ENCODE measurements at places on chromosomes 12 and 14. TPM values are rescaled to one million over a fixed set of nuclear protein-coding genes. Genes with fewer than 3 reads are reported as not detected.
A peak's percentile ranks its signal among the peaks of the same experiment; 100 is the strongest.

Gene IKZF4
- 2.0 TPM for polyA plus RNA-seq

GRCh38 chr14:91417120-91417982, at the start of gene CCDC88C:
Gene CCDC88C (minus strand): TSS chr14:91417820. CDS start chr14:91417690, 130 bp downstream.
- H3K4me1 ChIP-seq: no peaks in the 10 kb centered on the region
- H3K27me3 ChIP-seq: peaks cover 15% of the 10 kb centered on the region
- DNase-seq: peak; percentile 93
- H3K27ac ChIP-seq: peak within 1 kb of the TSS; percentile 47

Gene LTBR
- polyA plus RNA-seq: 0.10 TPM

- H3K4me1 ChIP-seq: peaks cover 11% of the 10 kb centered on the region
- peak overlapping the region; percentile 95 for H3K4me3 ChIP-seq
- H3K27me3 ChIP-seq: no peaks in the 10 kb centered on the region
- no peaks in the 10 kb centered on the region for H3K36me3 ChIP-seq
These were observed 722 bp downstream of the TMED8 start for GRCh38 chr14:77375973-77376770.

DNA sequence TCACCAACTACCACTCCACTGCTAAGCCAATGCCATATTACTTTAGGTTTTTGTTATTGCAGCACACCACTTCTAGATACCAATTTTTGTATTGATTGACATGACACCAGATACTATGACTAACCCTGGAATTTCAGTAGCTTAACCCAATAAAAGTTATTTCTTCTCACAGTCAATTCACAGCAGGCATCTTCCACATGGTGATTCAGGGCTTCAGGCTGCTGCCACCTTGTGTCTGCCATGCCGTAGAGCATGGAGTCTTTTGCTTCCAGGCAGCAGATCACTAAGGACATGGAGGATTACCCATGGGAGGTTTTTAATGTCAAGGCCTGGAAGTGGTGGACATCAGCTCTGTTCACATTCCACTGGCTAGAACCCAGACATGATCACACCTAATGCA, 56.4 kb upstream of the LTA4H start:
- H3K4me3 ChIP-seq: no peak overlapping the region
- DNase-seq: no peak
- H3K27ac ChIP-seq: no peak overlapping the region
- H3K4me1 ChIP-seq: peaks cover 3% of the 10 kb centered on the region
- no peaks in the 10 kb centered on the region for H3K27me3 ChIP-seq
- H3K36me3 ChIP-seq: no peaks in the 10 kb centered on the region

DNA sequence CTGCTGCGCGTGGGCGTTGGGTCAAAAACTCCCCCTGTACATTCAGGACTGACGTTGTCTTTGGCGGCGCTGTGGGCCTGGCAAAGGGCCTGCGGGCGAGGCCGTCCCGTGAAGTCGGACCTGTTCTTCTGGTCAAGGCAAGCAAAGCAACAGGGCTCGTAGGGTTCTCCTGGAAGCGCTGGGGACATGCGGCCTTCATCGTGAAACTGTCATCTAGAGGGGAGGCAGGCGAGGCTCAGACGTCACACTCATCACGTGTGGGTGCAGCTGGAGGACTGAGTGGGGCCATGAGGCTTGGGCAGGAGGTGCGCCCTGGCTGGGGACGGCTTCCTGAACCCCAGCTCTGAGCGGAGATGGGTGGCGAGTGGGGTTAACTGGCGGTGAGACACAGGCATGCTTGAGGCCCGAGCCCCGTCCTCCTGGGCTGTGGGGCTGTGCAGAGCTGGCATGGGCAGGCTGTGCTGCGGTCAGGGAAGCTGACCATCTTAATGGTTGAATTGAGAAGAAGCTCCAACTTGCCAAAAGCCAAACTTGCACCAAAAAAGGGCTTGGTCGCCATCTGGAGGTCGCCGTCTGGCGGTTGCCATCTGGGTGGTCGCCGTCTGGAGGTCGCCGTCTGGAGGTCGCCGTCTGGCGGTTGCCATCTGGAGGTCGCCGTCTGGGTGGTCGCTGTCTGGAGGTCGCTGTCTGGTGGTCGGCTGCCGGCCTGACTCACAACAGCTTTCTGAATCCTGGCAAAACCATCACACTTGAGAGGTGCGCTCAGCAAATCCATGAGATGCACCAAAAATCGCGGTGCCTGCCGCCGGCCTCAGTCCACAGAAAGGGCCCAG, 66.2 kb downstream of the NOC4L start:
- no peak overlapping the region for H3K4me3 ChIP-seq
- H3K4me1 ChIP-seq: no peaks in the 10 kb centered on the region
- no peak for DNase-seq
- H3K27ac ChIP-seq: no peak overlapping the region
- H3K36me3 ChIP-seq: no peaks in the 10 kb centered on the region

Gene IRAK3
- polyA plus RNA-seq: not detected

Gene ARL6IP4
- 321 TPM for polyA plus RNA-seq

DNA sequence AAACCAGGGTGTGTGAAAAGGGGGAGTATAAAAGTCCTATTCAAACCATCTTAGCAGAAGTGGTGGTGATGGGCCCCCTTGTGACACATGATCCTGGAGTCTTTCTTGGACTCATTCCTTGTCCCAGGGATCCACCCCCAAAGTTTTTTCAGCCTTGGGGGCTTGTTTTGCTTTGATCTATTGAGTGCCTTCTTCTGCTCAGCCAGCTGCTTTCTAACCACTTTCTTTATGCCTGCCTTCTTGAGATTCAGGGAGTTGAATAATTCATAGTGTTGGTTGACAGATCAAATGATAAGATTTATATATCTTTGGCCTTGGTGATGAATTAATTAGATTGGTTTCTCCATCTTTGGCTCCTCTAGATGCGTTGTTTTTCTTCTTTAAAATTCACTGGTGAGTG, 926.7 kb downstream of the DIO2 start:
- H3K4me3 ChIP-seq: no peak overlapping the region
- no peaks in the 10 kb centered on the region for H3K27me3 ChIP-seq
- no peaks in the 10 kb centered on the region for H3K4me1 ChIP-seq
- H3K27ac ChIP-seq: no peak overlapping the region
- DNase-seq: no peak
- no peaks in the 10 kb centered on the region for H3K36me3 ChIP-seq

Gene CPSF2
- 11.7 TPM for polyA plus RNA-seq

- no peak overlapping the region for H3K4me3 ChIP-seq
- no peak overlapping the region for H3K27ac ChIP-seq
- H3K27me3 ChIP-seq: no peaks in the 10 kb centered on the region
- H3K36me3 ChIP-seq: no peaks in the 10 kb centered on the region
- DNase-seq: no peak
- no peaks in the 10 kb centered on the region for H3K4me1 ChIP-seq
These were observed 152.4 kb upstream of the ATP2B1 start for GRCh38 chr12:89861086-89861485.

- DNase-seq: no peak
- H3K27ac ChIP-seq: no peak overlapping the region
- H3K4me3 ChIP-seq: no peak overlapping the region
- peaks cover 23% of the 10 kb centered on the region for H3K27me3 ChIP-seq
- H3K36me3 ChIP-seq: no peaks in the 10 kb centered on the region
These were observed 42.7 kb upstream of the GPR132 start for GRCh38 chr14:105107781-105108515.

DNA sequence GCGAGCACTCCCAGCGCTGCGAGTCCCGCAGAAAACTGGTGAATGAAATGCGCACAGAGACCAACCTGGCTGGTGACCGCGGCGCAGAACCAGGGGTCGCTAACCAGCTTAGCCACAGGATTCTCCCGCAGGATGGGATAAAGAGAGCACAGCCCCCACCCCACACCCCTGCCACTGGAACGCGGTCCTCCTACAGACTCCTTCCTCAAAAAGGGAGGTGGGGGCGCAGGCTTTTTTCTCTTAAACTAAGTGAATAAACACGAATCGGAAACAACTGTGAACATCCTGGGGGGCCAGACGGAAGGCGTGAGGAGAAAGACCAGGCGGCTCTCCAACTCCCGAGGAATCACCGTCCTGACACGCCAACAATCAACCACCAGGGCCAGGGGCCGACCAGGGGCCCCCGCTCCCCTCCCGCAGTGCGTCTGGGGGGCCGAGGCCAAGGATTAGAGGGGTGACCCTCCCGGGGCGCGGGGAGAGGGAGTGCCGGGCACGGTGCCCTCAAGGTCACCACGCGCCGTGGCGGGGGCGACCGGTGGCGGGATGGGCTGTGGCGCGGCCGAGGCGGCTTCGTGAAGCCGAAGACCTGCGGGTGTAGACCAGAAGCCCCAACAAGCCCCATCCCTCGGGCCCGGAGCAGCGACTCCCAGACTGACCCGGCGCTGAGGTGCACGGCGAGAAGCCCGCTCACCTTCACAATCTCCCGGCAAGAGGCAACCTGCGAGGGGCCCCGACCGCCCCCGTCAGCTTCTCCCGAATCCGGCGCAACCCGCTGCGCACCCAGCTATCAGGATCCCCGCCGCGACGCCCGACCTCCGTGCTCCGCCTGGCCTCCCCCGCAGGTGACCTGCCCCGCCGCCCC, 704 bp downstream of the ATP2B1 start:
- peak; percentile 60 for DNase-seq
- H3K36me3 ChIP-seq: no peaks in the 10 kb centered on the region
- H3K4me1 ChIP-seq: peaks cover 2% of the 10 kb centered on the region
- peak overlapping the region; percentile 94 for H3K4me3 ChIP-seq

Gene SLC6A12
- polyA plus RNA-seq: 0.02 TPM

GRCh38 chr12:109723311-109723881, 9.8 kb downstream of the FAM222A start:
- H3K27ac ChIP-seq: peak overlapping the region; percentile 92
- no peaks in the 10 kb centered on the region for H3K36me3 ChIP-seq
- peaks cover 99% of the 10 kb centered on the region for H3K4me1 ChIP-seq
- peak; percentile 75 for DNase-seq
- no peaks in the 10 kb centered on the region for H3K27me3 ChIP-seq

Gene SRRM4
- 0.05 TPM for polyA plus RNA-seq

- peaks cover 42% of the 10 kb centered on the region for H3K36me3 ChIP-seq
These were observed 7.6 kb downstream of the BDKRB1 start for GRCh38 chr14:96263347-96264199.

GRCh38 chr12:43459285-43459684, 92.7 kb downstream of the ADAMTS20 start:
- no peaks in the 10 kb centered on the region for H3K4me1 ChIP-seq
- H3K27me3 ChIP-seq: no peaks in the 10 kb centered on the region
- H3K36me3 ChIP-seq: no peaks in the 10 kb centered on the region
- no peak overlapping the region for H3K4me3 ChIP-seq
- no peak overlapping the region for H3K27ac ChIP-seq

Gene IL22
- not detected for polyA plus RNA-seq

Data from SK-N-SH (cell line).